ENCODE measurements at places on chromosomes 16 and 17.

- DNase-seq = no peak
Measured at GRCh38 chr16:16025214-16025968, 76.0 kb downstream of the ABCC1 start.

DNA sequence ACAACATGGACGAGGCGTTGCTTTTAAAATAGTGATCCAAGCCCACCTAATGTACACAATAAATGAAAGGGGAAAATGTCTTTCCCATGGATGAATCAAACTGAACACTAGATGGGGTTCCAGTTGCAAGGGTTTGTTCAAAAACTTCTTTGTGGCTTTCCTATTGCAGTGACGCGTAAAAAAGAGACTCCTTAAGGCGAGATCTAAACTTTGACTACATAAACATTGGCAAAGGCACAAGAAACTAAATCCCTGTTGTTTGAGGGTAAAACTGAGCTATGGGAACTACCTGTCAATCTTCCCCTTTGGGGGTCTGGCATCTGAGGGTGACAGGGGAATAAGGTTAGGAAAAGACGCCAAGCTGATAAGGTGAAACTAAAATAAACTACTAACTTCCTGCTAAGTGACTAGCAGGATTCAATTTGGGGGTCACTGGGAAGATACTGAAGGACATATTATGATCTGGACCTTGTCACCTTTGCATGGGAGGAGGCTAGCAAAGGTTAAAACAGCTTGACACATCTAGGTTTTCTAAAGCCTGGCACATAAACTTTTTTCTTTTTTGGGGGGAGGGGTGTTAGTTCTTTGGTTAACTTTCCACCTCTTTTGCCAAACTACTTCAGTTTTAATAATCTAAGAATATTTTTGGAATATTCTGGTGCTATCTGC, 4.7 kb downstream of the SALL1 start:
- DNase-seq = no peak

GRCh38 chr17:83100853-83101391, 21.5 kb downstream of the METRNL start:
- DNase-seq = no peak

GRCh38 chr17:56599088-56599487, 5.6 kb downstream of the NOG start:
- DNase-seq = no peak

GRCh38 chr17:6995500-6996255, at the start of gene ALOX12:
Gene ALOX12 (plus strand): TSS chr17:6996049. CDS start chr17:6996118, 69 bp downstream.
- peak; percentile 74 for DNase-seq

GRCh38 chr17:68794636-68795434, 160.4 kb downstream of the ABCA8 start:
- DNase-seq = no peak

DNA sequence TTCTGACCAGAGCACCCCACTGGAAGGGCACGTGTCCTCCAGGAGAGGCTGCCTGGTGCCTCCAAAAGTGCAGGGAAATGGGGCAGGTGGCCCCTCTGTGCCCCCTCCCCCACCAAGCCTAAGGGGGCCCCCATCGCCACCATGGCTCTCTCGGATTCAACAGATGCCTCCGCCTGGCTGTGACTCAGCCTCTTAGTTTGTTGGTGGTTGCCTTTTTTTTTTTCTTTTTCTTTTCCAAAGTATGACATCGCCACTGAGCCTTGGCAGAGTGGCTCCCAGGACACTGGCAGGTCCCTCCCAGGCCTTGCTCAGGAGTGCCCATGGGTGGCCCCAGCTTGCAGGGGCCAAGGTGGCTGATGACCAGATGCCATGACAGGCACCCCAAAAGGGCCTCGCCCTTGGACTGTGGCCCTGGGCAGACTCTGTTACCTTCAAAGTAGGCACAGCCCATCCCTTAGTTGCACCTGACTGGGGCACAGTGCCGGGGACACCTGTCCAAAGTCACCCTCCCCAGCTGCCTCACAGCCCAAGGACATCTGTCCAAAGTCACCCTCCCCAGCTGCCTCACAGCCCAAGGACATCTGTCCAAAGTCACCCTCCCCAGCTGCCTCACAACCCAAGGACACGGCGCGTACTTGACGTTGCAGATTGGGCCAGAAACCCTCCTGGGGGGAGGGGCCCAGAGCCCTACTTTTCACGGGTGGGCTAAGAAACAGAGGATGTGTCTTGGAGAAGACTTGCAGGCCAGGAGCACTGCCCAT, 29.6 kb downstream of the NPTX1 start:
- no peak for DNase-seq

GRCh38 chr17:7311110-7311705, 3.8 kb downstream of the EIF5A start:
- no peak for DNase-seq

GRCh38 chr17:38426441-38426840, 1.8 kb upstream of the ARHGAP23 start:
- no peak for DNase-seq

GRCh38 chr16:75193730-75194444, 13.1 kb downstream of the CTRB2 start:
- DNase-seq = no peak

DNA sequence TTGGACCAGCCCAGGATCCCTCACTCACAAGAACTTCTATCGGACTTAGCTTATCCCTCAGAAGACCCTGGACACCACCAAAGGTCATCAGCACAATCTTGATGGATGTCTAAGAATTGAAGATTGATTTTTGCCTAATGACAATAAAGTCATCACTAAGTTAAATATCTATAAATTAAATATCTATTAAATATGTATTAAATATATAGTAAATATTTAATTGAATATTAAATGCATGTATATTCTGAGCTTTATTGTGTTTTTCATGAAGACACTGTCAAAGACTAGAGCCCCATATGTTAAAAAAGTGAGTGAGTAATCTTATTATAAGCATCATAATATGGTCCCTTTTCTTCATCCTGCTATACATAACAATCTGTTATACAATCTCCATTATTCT, 751.1 kb downstream of the KCNJ2 start:
- no peak for DNase-seq

DNA sequence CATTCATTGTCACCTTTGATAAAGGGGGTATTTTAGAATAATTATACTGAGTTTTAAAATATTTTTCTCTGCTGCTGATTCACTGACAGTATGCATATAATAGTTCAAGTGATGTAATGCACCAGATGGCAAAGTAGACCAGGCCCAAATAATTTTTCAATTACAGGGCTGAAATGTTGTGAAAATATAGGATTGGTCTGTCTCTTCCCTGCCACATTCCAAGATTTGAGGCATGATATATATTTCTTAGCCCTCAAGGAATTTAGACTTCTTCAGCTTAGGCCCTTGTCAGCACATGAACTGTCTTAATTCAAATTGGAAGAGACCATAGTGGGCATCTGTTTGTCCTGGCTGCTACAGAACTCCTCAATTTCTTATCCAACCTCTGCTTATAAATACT, 39.2 kb upstream of the SLC12A3 start:
- no peak for DNase-seq

GRCh38 chr16:80277182-80277581, 263.6 kb upstream of the DYNLRB2 start:
- peak; percentile 59 for DNase-seq

- DNase-seq = no peak
Measured at GRCh38 chr16:48236286-48236685, 7.8 kb upstream of the LONP2 start.

DNA sequence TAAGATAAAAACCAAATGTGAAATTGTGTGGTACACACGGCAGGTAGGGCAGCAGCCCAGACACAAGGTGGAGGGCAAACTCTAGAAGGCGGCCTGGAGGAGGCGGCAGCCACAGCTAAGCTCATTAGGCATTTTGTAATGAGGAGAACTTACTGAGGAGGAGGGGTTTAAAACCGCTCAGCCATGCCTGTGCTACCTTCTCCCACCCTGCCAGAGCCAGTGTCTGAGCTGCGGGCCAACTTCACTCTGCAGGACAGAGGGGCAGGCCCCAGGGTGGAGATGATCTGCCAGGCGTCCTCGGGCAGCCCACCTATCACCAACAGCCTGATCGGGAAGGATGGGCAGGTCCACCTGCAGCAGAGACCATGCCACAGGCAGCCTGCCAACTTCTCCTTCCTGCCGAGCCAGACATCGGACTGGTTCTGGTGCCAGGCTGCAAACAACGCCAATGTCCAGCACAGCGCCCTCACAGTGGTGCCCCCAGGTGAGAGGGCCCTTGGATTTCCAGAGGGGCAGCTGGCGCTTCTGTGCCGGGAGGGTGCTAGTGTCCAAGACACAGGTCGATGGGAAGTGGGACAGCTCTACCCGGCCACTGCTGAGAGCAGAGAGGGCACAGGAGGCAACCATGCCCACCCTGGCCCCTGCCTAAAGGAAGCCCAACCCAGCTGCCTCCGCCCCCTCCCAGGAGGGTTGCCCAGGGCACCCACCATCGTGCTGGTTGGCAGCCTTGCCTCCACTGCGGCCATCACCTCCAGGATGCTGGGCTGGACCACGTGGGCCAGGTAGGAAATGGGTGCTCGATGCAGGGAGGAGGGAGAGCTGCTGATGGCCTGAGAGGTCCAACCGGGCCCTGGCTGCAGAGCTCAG, 4.3 kb upstream of the SYNGR2 start:
- DNase-seq = no peak

DNA sequence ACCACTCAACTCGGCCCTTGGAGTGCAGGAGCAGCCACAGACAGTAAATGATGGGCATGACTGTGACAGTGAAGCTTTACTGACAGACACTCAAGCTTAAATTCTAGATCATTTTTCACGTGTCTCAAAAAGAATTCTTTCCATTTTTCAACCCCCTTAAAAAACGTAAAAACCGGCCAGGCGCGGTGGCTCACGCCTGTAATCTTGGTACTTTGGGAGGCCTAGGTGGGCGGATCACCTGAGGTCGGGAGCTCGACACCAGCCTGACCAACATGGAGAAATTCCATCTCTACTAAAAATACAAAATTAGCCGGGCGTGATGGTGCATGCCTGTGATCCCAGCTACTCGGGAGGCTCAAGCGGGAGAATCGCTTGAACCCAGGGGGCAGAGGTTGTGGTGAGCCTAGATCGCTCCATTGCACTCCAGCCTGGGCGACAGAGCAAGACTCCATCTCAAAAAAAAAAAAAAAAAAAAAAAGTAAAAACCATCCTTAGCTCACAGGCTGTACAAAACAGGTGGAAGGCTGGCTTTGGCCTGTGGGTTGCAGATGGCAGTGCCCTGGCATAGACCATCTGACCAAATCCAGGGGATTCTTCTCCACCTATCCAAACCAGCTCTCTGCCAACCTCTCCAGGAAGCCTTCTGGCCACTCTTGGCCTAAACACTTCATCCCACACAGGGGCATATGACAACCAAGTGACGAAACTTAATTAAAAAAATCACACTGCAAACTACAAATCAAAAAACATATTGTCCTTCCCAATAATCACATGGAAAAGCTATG, 18.3 kb downstream of the TBC1D16 start:
- DNase-seq = no peak

DNA sequence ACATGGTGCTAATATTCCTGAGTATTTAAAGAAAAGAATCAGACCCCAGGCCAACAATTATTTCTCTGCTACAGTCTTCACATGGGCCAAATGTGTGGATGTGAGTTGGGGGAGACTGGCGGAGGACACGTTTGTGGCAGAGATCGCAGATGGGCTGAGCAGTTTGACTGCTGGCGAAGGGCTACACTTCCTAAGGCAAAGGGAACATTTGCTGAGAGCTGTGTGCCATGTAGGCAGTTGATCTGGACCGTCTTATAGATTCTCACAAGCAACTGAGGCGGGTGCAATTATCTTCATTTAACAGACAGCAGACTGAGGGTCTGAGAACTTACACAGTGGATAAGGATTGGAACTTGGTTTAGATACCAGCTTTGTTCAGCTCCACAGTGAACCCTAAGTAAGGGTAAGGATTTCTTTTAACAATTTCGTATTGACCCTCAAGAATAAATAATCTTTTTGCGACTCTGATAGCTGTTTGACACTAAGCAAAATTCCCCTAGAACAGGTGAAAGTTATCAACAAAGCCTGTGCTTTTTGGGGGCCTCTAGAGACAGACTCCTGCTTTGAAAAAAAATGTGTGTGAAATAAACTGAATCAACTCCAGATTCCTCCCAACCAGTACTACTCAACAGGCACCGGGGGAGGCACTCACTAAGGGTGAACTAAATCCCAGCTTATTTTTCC, 55.3 kb downstream of the TBX4 start:
- no peak for DNase-seq

DNA sequence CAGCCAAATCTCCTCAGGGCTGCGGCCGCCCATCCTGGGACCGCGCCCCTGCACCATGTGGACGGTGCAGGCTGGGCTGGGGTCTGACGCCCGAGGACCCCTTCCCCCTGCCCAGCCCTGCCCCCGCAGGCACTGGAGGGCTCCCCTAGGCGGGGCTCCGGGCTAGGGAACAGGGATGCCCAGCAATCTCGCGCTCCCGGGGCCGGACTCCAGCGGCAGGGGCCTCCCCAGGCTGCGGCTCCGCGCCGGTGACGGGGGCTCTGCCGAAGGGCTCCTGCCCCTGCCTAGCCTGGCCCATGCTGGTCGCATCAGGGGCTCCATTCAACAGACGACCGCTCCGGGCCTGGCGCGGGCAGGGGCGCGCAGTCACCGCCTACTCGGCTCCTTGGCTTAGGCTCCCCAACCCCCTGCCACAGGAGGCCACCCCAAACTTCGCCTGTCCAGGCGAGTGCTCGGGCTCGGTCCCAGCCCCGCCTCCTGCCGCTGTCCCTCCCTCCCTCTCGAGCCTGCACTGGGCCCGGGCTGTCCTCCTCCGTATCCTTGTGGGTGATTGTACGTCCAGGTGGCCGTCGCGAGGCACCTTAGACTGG, 27.4 kb upstream of the ADORA2B start:
- DNase-seq = peak; percentile 61

GRCh38 chr16:77767211-77767610, 21.2 kb upstream of the VAT1L start:
- DNase-seq = no peak

DNA sequence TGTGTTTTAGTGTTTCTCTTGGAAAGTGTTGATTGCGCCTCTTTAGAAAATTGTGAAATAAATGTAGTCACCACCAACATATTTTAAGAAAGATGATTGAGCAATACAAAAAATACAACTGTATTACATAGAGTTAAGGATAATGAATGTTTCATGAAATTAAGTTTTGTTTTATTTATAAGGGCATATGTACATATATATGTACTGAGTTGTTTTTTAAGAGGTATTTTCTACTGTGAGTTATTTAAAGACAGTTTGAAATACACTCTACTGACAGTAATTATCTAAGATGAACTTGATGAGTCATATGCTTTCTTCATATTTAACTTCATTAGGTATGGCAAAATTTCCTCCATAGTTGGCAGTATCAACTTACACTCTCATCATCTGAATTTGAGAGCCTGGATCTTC, 411.7 kb downstream of the HS3ST3B1 start:
- DNase-seq = no peak

DNA sequence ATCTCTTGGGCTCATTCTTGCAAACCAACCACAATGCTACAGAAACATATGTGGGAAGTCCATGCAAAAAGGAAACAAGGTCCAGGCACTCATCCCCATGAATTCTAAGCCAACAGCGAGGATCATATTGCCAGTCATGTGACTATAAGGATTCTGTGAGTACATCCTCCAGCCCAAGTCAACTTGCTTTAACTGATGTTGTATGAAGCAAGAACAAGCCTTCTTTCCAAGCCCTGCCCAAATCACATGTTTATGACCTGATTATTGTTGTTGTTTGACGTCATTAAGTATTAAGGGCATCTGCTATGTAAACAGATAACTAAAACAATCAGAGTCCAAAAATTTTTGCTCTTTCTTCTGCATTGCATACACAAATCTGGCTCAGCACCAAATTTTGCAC, 78.2 kb upstream of the MON1B start:
- no peak for DNase-seq
